ENCODE measurements at places on chromosomes 7 and 10. TPM values are rescaled to one million over a fixed set of nuclear protein-coding genes. Genes with fewer than 3 reads are reported as not detected.

Gene DNA2
- total RNA-seq: 1.7 TPM

- DNase-seq: no peak
Measured at GRCh38 chr7:28671526-28671925, 259.2 kb downstream of the CREB5 start.

GRCh38 chr7:134669845-134670373 lies 23.3 kb downstream of the BPGM start:
- peak; percentile 68 for DNase-seq

DNA sequence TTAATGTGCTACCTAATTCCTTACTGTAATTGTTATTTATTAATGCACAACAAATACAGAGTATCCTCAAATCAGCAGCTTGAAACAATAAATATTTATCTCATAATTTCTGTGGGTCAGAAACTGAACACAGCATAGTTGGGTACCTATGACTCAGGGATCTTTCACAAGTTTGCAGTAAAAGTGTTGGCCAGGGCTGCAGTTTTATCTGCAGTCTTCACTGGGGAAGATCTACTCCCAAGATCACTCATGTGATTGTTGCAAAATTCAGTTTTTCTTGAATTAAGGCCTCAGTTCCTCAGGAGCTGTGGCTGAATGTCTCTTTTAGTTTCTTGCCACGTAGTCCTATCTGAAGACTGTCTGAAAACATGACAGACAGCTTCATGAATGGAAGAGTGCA lies 237.8 kb downstream of the ZWINT start:
- no peak for DNase-seq

GRCh38 chr7:147804032-147804431 lies 786.5 kb upstream of the C7orf33 start:
- DNase-seq: no peak

DNA sequence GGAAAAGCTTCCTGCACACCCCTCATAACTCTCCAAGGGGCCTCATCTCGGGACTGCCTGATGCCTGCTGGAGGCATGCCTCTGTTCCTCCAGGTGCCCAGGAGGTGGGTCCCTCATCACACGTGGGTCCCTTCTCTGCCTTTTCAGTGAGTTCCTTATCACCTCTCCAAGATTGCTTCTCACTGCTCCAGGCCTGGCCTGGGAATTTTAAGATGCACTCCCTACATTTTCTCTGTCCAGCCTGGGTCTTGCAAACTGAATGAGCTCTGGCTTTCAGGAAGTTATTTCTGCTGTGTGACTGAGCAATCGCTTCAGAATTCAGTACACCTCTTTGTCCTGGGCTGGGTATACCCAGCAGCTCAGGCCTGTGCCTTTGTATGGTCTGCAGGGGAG lies 43.8 kb downstream of the LRRC18 start:
- DNase-seq: no peak

Measured in psoas muscle (tissue), 8 donors.